ENCODE measurements at places on chromosomes 7 and 10.

GRCh38 chr10:73167458-73167782 lies 388 bp downstream of the ECD start:
- DNase-seq, result no peak

DNA sequence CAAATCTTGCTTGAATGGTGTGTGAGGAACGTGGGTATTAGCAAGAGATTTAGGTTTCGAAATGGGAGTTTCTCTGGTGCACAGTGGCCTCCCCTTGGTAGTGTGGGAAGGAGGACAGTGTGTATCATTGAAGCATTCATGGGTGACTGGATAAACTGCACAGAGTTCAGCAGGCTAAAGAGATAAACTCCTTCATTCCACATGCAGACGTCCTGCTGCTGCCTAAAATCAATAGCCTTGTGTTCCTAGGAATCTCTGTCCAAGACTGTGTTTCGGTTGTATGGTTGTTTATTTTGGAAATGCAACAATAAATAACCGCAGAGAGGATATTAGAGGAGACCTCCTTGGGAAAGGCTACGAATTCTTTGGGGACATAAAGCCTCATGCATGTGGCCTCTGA lies 100.9 kb upstream of the FAM171A1 start:
- no peak for DNase-seq

- no peak for DNase-seq
Observed at GRCh38 chr10:24988831-24989640, 26.9 kb downstream of the ENKUR start.

GRCh38 chr7:84230491-84230890 lies 35.9 kb upstream of the SEMA3A start:
- DNase-seq, result no peak

- DNase-seq, result peak; percentile 38
Observed at GRCh38 chr7:786472-787255, 45.6 kb upstream of the SUN1 start.

DNA sequence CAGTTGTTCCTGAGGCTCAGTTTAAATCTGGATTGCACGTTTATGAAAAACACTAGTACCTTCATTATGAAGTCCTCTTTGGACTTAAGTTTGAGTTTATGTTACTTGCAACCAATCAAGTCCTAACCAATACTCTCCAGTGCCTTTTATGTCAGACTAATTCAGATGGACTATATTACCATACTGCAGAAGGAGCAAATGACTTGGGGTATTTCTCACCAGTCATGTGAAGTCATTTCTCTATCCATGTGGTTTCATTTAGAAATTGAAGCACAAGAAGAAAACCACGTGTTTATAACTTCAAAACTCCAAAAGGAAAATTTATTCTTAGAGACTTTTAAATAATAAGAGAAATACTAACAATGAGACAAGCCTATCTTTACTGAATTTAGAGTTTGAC lies 201.6 kb downstream of the MBL2 start:
- no peak for DNase-seq

GRCh38 chr7:158778471-158778870 lies 50.8 kb downstream of the ESYT2 start:
- DNase-seq, result no peak

DNA sequence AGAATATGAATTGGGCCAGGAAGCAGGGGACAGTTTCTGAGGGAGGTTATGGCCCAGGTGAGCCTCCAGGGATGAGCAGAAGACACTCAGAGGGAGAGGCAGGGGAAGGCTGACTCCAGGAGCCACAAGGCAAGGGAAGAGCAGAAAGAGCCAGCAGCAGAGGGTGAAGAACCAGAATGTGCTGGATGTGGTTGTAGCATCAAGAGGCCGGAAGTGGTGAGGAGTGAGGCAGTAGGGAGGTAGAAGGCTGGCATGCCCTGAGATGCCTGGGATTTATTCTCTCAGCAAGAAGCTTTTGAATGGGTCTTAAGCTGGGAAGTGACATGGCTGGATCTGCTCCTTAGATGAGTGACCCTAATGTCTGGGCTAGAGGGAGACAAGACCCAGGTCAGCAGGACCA lies 311.7 kb downstream of the DOCK4 start:
- DNase-seq, result no peak

GRCh38 chr10:117353684-117354083 lies 21.6 kb downstream of the PDZD8 start:
- no peak for DNase-seq

GRCh38 chr10:3472287-3473051 lies 299.9 kb upstream of the PITRM1 start:
- DNase-seq, result no peak

DNA sequence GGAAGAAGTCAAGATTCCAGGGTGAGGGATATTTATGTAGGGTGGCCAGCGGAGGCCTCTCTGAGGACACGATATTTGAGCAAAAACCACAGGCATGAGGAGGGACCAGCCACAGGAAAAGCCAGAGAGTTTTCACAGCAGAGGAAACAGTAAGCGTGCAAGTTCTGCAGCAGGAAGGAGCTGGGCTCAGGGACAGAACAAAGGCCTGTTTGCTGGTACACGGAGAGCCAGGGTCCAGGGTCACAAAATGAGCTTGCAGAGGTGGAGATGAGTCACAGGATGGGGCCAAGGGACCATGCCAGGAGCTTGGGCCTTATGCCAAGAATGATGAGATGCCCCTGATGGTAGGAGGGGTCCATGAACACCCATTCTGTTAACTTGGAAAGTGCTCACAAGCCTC lies 283.5 kb downstream of the PLXNA4 start:
- no peak for DNase-seq

DNA sequence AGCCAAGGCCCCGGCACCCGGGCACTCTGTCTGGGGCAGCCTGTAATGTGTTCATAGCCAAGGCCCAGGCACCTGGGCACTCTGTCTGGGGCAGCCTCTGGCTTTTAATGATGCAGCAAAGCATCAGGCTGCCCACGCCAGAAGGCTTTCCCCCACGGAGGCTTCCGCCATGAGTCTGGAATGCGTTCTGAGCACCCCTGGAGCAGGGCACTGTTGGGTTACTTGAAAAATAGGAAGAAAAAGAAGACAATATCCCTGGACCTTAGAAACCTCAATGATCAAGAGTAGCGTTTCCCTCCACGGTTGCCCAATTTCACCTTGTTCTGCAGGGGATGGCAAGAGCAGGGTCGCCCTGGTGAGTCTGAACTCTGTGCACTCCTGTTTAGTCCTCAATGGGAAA lies 565.0 kb downstream of the PTPRN2 start:
- no peak for DNase-seq

- no peak for DNase-seq
Observed at GRCh38 chr10:87973635-87974034, 110.2 kb downstream of the PTEN start.

DNA sequence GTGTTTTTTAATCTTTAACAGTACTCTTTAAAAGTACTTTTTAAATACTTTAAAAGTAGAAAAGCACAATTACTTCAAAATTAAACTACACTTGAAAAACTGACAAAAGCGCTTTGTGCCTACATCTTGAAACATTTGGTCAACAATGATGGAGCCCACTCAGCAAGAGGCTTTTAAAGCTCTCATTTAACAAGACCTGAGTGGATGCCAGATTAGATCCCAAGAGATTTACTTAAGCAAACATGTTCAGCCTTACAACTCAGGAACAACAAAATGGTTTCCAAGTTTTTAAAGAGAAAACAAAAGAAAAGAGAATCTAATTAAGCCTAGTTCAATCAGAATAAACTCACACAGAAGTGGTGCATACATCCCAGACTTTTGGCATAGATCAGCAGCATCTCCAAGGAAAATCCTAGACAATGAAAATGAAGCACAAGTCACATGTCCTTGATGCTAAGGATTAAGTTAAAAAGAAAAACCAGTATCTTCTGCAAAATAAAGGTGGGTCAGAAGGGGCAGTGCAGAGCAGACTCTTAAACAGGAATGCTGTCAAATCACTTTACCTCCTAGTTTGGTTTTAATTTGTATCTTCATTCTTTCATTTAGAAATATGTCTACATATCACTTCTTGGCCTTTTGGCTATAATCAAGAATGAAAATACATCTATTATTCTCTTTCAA lies 26.2 kb downstream of the HIBADH start:
- no peak for DNase-seq

DNA sequence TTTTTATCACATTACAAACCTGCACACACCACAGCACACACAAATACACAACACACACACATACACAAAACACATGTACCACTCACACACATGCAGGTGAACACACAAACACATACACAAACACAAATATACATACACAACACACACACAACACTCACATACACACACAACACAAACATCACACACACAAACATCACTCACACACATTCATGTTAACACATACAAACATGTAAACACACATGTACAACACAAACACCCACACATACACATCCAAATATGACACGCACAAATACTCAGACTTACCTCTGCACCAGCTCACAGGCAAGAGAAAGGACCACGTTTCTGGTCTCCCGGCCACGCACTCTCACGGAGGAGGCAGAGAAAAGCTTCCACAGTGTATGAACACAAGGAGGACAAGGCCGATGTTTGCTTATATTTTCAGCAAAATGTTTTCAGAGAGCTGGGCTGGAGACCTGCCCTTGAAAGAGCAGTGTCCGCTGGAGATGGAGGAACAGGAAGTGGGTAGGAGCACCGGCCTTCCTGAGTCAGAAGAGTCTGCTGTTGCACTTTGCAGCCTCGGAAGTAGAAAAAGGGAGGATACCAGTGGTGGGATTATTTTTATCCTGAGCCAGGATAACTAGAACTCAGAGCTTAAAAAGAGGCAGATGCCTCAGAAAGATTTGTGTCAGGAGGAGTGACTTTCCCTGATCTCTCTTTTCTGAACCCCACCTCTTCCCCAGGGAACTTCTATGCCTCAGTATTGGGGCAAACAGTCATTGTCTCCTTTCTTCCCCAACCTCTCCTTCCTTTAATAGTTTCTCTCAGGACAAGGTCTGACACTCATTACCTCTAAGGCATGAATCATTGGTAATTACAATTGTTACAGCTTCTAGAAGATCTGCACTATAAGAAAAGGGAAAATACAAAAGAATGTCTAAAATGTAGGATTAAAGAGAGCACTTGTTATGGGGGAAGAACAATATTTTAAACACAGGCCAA lies at the start of gene GIMAP6:
TSS of gene GIMAP6 (minus strand) at position 520 of the 999 bp plus-strand sequence. CDS start 2,243 bp downstream, outside the sequence.
- no peak for DNase-seq

GRCh38 chr10:112700215-112700671 lies 249.8 kb upstream of the TCF7L2 start:
- DNase-seq, result no peak

DNA sequence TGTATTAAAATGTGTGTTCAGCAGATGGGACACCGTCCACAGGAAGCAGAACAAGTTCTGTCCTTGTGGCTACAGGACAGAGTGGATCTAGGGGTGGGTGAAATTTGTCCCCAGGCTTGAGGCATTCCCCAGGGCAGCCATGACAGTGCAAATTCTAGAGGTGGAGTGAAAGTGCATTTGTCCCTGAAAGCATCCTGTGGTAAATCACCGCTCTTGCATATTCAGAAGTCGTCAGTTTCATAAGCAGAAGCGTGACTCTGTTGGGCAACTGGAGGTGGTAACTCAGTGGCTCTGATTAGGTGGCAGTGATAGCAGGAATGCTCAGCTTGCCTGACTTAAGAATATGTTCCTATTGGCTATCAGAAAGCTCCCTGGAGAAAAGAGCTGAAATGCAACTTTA lies 96.6 kb downstream of the SNX10 start:
- DNase-seq, result no peak

All from stimulated activated CD4-positive, alpha-beta T cell treated with anti-CD3 and anti-CD28 coated beads, Interleukin-1b, Interleukin-23, amount 100 ng/mL, for 1 hour (primary cell).